ENCODE measurements at places on chromosomes 12 and 14. TPM values are rescaled to one million over a fixed set of nuclear protein-coding genes. Genes with fewer than 3 reads are reported as not detected.

Gene SLC38A4
- total RNA-seq: not detected

Gene GPR84
- 0.22 TPM for total RNA-seq

Gene LTBP2
- total RNA-seq: 93.7 TPM

Gene SBNO1
- total RNA-seq: 25.3 TPM

Gene OLR1
- 0.43 TPM for total RNA-seq

Gene C12orf54
- total RNA-seq: not detected

Gene KRT77
- not detected for total RNA-seq

Gene B4GALNT1
- total RNA-seq: 11.1 TPM

Gene AREL1
- 21.2 TPM for total RNA-seq

Gene C3AR1
- total RNA-seq: 4.2 TPM

Gene OR4K1
- not detected for total RNA-seq

Gene LPAR5
- 2.6 TPM for total RNA-seq

Gene DNAI7
- 0.38 TPM for total RNA-seq

Gene IQSEC3
- 0.86 TPM for total RNA-seq

Gene ERC1
- 56.9 TPM for total RNA-seq

Gene TSHR
- total RNA-seq: not detected

Gene WNT1
- not detected for total RNA-seq

Gene KIF5A
- 0.22 TPM for total RNA-seq

Gene B3GNT4
- total RNA-seq: not detected

Gene SYNE3
- total RNA-seq: 12.4 TPM

Gene IL23A
- total RNA-seq: not detected

Gene PAX9
- total RNA-seq: not detected

Gene ESR2
- 0.38 TPM for total RNA-seq
